Osteoblast (primary cell): ENCODE measurements at places on chromosomes 2 and 18.

GRCh38 chr18:7273301-7273921 is 42.5 kb downstream of the LRRC30 start:
- peak; percentile 90 for DNase-seq

DNA sequence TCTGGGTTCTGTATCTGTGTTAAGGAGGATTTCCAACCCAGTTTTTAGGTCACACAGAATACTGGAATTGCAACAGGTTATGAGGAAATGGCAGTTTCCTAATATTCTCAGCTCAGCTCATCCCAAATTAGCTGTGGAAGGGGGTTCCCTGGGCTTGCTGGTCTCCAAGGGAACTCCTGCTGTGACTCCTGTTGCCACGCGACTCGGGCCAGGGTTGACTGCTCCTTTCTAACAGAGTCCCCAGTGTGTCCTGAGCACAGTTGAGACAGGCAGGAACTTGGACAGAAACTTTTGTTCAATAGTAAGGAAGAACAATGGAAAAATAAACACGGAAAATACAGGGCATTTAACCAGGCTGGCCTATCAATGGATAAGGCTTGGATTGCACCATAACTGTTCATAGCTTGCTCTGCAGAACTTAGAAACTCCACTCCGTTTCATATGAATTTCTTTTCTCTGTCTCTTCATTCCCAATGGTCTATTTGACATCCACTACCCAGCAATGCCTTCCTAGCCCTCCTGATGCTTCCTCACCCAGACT is 3.8 kb upstream of the ROCK2 start:
- DNase-seq, result no peak

DNA sequence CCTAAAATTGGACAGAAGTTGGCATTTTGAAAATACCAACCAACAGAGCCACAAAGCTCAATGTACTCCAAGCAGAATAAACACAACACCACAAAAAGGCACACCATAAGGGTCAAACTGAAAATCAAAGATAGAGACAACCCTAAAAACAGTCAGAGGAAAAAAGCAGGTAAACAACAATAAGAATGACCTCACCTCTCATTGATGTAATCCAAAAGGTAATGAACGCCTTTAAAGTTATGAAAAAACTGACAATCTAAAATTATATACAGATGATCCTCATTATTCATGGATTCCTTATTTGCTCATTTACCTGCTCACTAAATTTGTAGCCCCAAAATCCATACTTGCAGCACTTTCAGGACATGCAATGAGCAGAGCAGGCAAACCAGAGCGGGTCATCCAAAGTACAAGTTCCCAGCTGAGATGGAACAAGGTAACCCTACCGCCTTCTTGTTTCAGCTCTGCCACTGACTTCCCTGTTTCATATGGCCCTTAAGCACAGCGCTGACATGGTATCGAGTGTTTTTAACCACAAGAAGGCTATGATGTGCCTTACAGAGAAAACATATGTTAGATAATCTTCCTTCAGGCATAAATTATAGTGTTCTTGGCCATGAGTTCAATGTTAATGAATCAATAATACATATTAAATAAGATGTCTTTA is 17.0 kb downstream of the RTN4 start:
- no peak for DNase-seq

- DNase-seq, result no peak
Observed at GRCh38 chr18:13501543-13501887, 224.8 kb downstream of the FAM210A start.

- no peak for DNase-seq
Observed at GRCh38 chr18:49305688-49306336, 154.6 kb downstream of the DYM start.

GRCh38 chr2:224561234-224562005 is 23.7 kb downstream of the CUL3 start:
- peak; percentile 78 for DNase-seq

GRCh38 chr2:170155723-170156253 is 22.2 kb upstream of the MYO3B start:
- DNase-seq, result no peak

GRCh38 chr2:101367508-101367907 is 19.8 kb downstream of the CREG2 start:
- DNase-seq, result no peak

DNA sequence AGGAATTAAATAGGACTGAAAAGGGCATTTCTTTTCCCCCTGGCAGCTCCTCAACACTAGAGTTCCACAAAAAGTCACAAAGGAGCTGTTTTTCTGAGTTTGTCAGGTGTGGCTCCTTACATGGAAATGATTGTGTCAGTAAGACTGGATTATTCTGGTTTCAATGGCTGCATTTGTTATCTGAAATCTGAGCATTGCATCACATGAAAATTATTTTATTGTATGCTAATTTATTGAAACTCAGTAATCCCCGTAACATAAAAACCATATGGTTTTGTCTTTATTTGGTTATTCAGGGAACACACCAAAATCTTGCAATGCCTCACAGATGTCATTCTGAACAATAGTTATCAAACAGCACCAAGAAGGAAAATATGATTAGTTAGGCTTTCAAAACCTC is 439.7 kb upstream of the TNP1 start:
- no peak for DNase-seq

GRCh38 chr2:163591461-163591860 is 144.3 kb downstream of the FIGN start:
- no peak for DNase-seq

GRCh38 chr18:78054801-78055200 is 805.2 kb downstream of the GALR1 start:
- DNase-seq, result no peak

- DNase-seq, result no peak
Observed at GRCh38 chr18:28794459-28795245, 617.7 kb upstream of the CDH2 start.
